ENCODE measurements at places on chromosomes 4 and X.

- DNase-seq, result peak; percentile 19
Observed at GRCh38 chr4:59553063-59553720, 1646.9 kb upstream of the ADGRL3 start.

GRCh38 chr4:76377911-76378310, 43.0 kb downstream of the CCDC158 start:
- no peak for DNase-seq

- no peak for DNase-seq
Observed at GRCh38 chr4:146018247-146018646, 79.6 kb upstream of the ZNF827 start.

DNA sequence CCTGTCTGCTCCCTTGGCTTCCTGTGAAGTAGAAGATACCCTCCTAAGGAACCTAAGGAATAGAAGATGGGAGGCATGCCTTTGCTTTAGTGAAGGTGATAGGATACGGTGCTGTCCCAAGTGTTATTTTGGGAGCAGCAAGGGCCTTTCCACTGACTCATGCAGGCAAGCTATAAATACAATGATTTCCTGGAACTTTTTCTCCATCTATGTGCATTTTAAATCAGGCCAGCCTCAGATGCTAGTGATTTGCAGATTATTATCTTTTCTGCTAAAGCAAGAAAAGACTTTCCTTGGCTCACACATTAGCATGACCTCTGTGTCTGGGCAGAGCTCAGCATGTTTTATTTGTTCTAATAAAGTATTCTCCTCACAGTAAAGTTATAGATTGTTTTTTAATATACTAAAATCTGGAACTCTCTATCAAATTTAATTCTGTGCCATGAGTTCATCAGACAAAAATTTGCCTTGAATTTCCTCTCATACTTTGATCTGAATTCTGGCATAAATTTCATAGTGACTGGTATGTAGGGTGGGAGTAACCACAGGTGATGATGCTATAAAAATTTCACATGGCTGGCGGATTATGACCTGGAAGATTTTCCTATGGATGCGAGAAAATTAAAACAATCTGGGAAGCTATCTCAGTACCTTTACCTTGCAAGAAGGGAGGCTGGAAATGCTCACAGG, 131.7 kb downstream of the REPS2 start:
- DNase-seq, result peak; percentile 17

GRCh38 chr4:152165146-152165545, 370.7 kb downstream of the FBXW7 start:
- no peak for DNase-seq

- DNase-seq, result no peak
Observed at GRCh38 chr4:109875106-109875505, 27.2 kb downstream of the LRIT3 start.

DNA sequence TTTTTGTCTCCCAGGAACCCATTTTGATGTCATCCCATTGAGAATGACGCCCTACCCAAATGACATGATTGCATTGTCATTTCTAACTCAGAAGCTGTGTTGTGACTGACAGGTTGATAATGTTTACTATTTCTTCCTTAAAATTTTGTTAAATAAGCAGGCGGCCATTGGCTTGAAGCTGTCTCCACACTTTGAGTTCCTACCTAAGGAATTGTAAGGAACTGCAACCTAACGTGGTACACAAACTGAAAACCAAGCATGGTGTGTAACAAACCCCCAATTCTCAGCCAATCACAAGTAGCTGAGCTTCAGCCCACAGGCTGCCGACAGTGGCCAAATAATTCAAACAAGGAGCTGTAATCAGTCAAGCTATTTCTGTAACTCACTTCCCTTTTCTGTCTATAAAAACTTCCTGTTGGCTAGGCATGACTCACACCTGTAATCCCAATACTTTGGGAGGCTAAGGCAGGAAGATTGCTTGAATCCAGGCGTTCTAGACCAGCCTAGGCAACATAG, 2.9 kb upstream of the MND1 start:
- no peak for DNase-seq

DNA sequence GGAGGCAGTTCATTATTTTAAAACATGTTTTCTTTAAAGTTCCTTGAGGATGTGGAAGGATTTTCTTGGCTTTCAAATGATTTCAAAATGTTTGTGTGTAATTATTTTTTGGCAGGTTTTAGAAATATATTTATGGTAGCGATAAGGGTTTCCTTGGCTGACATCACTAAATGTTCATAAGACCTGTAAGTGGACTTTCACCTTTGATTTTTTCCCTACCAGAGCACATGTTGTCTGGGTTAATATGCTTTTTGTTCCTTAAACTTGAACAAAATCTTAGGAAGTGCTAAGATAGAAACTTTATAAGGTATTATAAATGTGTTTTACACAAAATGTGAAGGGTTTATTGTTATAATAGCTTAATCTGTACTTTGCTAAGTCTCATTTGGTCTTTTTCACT, 315.6 kb downstream of the PCDH7 start:
- no peak for DNase-seq

GRCh38 chr4:145779319-145779801, 99.4 kb downstream of the C4orf51 start:
- no peak for DNase-seq

DNA sequence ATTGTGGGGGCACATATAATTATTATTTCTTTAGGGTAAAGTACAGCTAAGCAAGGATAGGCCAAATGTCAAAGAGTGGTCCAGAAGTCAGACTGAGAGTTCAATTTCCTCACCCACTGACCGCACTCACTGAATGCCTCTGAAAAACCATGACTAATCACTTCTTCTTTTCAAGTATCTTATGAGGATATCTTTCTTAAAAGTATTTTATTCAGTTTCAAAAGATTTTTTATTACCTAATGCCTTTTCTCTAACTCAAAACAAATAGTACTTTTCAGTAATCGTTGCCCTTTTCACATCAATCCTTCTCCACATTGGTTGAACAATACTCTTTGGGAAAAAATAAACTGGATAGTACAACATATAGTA, 61.7 kb upstream of the CAMK2D start:
- DNase-seq, result no peak

GRCh38 chrX:66399273-66399672, 235.2 kb downstream of the HEPH start:
- DNase-seq, result no peak

- no peak for DNase-seq
Observed at GRCh38 chr4:151646322-151646721, 114.5 kb downstream of the GATB start.

DNA sequence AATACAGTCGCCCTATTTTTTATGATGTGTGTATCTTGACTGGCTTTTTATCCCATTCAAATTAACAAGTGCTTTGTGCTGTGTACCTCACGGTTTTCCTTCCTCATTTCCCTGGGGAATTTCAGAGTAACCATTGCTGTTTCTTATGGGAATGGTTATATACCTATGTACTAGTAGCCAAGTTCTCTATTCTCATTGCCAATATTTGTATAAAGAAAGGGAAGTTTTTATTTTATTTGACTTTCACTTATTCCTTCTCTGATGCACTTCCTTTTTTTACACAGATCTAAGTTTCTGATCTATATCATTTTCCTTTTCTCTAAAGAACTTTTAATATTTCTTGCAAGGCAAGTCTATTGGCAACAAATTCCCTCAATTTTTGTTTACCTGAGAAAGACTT, 181.3 kb downstream of the SOWAHB start:
- DNase-seq, result no peak

- no peak for DNase-seq
Observed at GRCh38 chrX:73412930-73413329, 33.9 kb upstream of the CDX4 start.

- DNase-seq, result no peak
Observed at GRCh38 chr4:13212936-13213335, 271.2 kb downstream of the RAB28 start.

DNA sequence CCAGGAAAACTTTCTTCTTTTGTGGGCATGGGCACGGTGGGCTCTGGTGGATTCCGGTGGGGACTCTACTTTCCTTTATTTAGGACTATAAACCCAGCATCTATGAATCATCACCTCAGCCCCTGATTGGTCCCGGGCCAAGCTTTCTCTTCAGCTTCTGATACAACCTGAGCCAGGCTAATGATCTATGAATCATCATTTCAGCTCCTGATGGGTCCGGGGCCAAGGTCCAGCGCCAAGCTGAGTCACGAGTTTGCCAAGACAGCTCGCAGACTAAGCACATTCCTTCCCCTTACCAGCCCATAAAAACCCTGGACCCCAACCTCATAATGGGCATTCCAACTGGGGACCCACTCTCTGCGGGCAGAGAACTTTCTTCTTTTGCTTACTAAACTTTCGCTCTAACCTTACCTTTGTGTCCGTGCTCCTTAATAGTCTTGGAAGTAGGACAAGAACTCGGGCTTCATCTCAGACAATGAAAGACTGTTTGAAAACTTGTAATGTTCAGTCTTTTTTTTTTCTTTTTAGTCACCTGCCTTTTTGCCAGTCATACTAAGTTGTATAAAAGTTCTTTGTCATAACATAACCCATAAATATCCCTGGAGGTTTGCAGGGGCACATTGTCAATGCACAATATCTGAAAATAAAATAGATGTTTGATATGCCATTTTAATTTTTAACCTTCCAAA, 904.9 kb upstream of the EPHA5 start:
- no peak for DNase-seq
